Osteoblast (primary cell): ENCODE measurements at places on chromosomes 1 and 21.

- DNase-seq: no peak
Measured at GRCh38 chr21:37241426-37241825, 25.7 kb downstream of the VPS26C start.

DNA sequence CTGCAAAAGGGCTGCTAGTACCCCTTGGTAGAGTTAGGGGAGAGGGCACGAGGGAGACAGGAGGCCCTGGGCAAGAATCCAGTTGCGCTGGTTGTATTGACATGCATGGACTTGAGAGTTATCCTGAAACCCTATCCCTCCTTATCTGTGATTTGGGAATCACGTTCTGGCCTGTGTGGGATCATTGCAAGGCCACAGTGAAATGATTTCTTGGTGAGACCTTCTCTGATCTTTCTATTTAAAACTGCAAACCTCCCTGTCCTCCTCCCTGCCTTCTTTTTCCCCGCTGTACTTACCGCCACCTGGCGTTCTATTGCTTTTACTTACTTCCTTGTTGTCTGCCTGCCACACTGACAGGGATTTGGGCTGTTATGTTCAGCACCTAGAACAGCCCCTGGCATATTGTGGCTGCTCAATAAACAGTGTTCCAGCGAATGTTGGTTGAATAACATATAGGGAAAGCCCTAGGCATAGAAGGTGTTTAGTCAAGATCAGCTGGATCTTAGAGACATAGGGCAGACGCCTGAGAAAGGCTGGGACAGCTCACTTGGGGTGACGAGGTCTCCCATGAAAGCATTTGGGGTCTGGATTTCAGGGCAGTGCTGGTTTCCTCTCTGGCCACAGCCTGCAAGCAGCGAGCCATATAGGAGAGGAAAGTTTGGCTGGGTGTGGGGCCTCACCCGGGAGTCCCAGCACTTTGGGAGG lies 25.6 kb downstream of the ALPL start:
- peak; percentile 92 for DNase-seq

DNA sequence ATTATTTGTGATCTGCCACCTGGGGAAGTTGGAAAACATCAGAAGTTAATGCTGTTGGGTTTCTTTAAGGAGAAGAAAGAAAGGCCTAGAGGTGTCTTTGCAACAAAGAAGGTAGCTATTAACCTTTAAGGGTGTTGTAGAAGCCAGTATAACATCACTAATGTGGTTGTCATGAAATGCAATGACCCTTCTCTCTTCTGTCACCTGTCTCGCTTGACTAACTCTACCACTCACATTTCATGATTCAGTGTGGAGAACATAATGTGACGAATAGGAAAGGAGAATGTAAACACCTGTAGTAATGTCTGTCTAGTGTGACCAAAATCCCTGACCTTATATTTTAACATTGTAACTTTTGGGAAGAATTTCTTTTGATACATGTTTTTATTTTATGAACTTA lies 211.7 kb upstream of the UBE2U start:
- no peak for DNase-seq

GRCh38 chr21:45132841-45133573 lies 58.6 kb downstream of the ADARB1 start:
- DNase-seq: no peak

- peak; percentile 31 for DNase-seq
Measured at GRCh38 chr1:5903680-5904079, 88.5 kb downstream of the NPHP4 start.
